Stimulated activated CD8-positive, alpha-beta memory T cell treated with anti-CD3 and anti-CD28 coated beads, Interleukin-4, amount 100 ng/mL, for 1 hour (primary cell): ENCODE measurements at places on chromosomes 16 and 17.
A peak's percentile ranks its signal among the peaks of the same experiment; 100 is the strongest.

GRCh38 chr16:83933885-83934683, 19.0 kb upstream of the OSGIN1 start:
- no peak for DNase-seq

GRCh38 chr16:27458987-27459688, 57.2 kb downstream of the IL21R start:
- no peak for DNase-seq

- no peak for DNase-seq
Measured at GRCh38 chr16:11384956-11385586, 39.8 kb downstream of the RMI2 start.

GRCh38 chr16:20410121-20410723, 888 bp downstream of the ACSM5 start:
- no peak for DNase-seq

- DNase-seq: no peak
Measured at GRCh38 chr16:23729503-23730424, 16.7 kb upstream of the ERN2 start.

DNA sequence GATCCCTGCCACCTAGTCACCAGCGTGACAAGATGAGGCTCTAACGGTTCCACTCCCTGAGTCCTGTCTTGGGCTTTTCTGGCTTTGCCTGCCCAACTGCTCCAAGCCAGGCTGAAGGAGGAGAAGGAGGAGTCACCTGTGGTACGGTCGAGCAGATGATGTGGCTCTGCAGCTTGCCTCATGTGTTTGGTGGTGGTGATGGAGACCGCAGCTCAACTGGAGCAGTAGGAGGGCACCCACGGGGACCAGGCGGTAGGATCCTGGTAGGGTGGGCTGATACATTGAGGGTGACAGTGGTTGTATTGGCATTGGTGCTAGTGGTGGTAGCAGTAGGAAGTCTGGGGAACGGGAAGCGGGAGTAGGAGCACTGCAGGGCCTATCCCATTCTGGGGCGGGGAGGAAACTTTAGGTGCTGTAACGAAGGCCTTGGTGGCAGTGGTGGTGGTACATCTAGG, 202.8 kb upstream of the WSB1 start:
- DNase-seq: no peak

GRCh38 chr17:43456661-43457361, 27.0 kb upstream of the DHX8 start:
- DNase-seq: no peak

DNA sequence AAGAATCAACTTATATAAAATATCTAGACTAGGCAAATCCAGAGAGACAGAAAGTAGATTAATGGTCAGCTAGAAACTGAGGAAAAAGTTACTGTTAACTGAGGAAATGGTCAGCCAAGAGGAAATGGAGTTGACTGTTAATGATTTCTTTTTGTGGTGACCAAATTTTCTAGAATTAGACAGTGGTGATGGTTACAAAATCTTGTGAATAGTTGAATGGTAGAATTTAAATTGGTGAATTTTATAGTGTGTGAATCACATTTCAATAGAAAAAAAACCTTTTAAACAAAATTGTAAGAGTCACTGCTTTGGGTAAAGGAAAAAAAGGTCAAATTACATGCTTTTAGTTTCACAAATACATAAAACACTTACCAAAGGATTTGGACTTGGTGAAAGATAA, 30.0 kb downstream of the APPBP2 start:
- DNase-seq: no peak

DNA sequence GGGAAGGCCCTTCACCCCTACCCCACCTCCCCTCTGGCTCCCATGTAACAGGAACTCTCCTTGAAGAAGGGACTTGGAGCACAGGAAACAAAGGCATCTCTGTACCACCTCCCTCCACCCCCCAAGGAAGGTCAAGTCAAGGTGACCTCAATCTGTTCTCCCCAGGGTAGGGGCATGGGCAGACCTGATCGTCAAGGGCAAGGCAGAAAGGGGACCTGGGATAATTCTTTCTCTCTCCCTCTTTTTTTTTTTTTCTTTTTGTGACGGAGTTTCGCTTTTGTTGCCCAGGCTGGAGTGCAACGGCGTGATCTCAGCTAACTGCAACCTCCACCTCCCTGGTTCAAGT, 4.3 kb upstream of the STAT5A start:
- no peak for DNase-seq

DNA sequence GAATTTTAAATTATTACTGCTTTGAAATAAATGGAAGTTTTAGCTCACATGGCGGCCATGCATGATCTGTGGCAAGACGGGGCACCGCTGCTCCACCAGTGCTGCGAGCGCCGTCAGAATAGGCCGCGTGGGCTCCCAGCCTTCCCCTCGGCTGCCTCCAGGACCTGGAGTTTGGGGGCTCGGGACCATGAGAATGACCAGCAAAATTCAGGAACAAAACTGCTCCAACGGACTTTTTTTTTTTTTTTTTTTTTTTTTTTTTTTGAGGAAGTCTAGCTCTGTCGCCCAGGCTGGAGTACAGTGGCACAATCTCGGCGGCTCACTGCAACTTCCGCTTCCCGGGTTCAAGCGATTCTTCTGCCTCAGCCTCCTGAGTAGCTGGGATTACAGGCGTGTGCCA, 38.3 kb upstream of the AKAP1 start:
- no peak for DNase-seq

- DNase-seq: no peak
Measured at GRCh38 chr17:52660692-52661091, 502.2 kb upstream of the CA10 start.

DNA sequence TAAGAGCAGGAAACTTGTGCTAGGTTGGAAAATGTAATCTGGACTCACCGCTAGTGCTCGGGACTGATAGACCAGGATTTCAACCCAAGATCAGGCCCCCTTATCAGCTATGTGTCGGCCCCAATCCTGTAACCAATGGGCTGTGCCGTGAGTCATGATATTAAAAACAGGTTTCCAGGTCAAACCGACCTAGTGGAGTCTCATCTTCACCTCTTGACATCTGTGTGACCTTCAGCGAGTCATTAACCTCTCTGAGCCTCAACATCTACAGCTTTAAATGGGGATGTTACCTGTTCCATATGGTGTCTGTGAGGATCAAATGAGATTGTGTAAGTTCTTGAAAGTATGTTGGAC, 512 bp downstream of the PMM2 start:
- DNase-seq: no peak

DNA sequence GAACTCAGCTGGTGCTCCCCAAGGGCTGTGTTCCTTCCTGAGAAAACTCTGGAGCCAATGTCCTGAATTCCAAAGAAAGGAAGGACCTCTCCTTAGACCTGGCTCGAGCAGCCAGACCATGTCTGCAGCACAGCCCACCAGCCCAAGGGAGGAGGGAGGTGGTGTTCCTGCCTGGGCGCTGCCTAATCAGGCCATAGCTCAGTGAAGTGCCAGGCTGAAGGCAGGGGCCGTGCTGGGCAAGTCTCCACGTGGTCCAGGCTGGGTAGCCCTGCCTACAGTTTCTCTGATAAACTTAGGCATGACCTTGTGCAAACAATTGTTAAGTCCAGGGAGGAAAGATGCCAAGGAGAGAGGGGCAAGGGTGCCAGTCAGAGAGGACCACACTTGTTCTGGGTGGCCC, 76.8 kb downstream of the MPRIP start:
- no peak for DNase-seq

GRCh38 chr16:68244903-68245853, at the start of gene PLA2G15:
Gene PLA2G15 (plus strand): TSS chr16:68245373. CDS start chr16:68245427, 54 bp downstream.
- DNase-seq: peak; percentile 94

DNA sequence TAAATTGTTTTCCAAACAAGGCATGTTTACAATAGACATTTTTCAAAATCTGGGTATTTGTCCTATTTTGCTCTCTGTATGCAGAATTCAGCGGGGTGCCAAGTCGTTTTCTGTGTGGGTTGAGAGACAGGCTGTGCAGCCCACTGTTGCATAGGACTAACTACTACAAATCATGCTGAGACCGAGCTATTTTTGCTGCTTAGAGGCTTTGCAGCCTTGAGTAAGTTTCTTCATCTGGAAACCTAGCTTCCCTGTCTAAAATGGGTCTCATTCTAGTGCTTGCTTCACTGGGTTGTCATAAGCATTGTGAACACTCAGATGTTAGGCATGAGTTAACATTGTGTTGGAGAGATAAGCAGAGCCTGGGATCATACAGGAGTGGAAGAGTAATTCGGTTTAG, 1.3 kb downstream of the PRPSAP2 start:
- no peak for DNase-seq

DNA sequence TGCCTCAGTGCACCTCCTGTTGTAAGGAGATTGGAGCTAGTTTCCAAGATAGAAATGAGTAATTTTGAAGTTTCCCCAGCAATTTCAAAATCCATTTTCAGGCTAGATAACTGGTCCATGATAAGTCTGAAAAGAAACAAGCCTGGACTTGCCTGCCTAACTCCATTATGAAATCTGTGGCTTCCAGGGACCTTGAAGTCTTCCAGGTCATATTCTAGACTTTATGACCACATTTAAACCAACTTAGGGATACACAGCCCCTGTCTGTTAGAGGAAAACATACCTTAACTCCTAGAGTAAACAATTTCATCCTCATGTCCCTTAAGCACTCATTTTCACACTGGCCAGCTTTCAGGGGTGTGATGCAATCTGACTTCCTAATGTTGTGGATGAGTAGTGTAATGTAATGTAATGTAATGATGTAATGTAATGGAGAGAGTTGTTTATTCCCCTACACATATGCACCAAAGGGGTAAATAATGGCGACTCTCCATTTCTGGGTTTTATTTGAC, 96.7 kb upstream of the FAM20A start:
- DNase-seq: no peak

DNA sequence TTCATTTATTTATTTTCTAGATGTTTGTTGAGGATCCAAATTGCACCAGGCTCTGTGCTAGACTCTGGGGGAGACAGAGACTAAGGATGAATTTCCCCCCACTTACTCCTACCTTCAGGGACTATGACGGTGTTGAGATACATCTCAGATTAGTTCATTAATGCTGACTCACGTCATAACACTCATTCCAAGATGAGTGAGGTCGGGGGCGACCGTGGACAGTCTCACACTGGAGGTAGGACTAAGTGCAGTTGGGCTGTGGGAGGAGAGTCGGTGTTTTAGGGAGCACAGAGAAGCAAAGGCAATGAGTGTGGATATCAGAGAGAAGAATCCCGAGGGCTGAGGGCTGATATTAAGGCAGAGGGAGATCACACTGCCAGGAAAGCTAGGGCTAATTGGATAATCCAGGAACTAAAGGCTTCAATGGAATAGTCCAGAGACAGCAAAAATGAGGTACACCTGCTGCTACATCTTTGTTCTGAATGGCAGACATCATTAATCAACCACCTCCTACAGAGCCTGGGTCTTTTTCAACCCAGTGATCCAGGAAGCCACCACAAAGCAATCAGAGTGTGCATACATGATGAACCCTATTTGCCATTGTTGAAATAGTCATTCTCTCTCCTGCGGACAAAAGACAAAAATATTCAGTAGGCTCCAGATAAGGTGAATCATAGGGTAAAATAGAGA, 38.6 kb upstream of the CACNG4 start:
- no peak for DNase-seq

DNA sequence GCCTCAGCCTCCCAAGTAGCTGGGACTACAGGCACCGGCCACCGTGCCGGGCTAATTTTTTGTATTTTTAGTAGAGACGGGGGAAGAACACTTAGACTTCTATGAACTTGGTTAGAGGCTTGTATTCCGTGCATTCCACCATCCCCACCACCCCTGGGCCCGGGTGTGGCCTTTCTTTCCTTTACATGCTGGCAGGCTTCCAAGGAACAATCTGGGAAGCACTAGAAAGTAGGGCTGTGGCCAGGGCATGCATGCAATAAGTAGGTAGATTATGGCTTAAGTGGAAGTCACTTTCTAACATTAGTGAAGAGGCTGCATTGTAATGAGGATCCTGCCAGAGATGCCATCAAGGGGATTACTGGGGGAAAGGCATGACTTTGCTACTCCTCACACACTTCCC, 171.6 kb downstream of the SHISA6 start:
- no peak for DNase-seq

GRCh38 chr17:10628756-10629155, 28.4 kb downstream of the MYH3 start:
- DNase-seq: no peak

- DNase-seq: no peak
Measured at GRCh38 chr16:82761858-82762257, 135.1 kb downstream of the CDH13 start.

GRCh38 chr17:27009087-27009486, 284.8 kb upstream of the WSB1 start:
- DNase-seq: no peak

DNA sequence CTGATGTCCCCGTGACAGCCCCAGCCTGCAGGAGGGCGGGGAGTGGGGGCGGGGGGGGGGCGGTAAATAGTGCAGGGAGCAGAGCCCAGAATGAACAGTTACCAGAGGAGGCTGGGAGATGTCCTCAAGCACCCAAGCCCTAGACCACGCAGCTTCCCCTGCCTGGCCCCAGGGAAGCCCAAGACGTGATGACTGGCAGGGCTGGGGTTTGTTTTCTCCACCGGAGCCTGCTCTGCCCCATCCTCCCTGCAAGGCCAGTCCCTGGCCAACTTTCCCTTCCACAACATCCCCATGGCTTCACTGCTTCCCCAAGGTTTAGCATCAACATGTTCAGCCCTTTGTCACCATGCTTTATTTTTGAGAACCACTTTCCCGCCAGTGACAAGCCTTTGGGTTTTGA, 1.4 kb upstream of the BEAN1 start:
- DNase-seq: no peak

- no peak for DNase-seq
Measured at GRCh38 chr16:66387817-66388332, 21.4 kb downstream of the CDH5 start.

GRCh38 chr16:89094252-89094879, 714 bp downstream of the ACSF3 start:
- no peak for DNase-seq

GRCh38 chr17:59423903-59424302, 92.4 kb downstream of the YPEL2 start:
- DNase-seq: no peak

GRCh38 chr16:85898521-85899442, at the start of gene IRF8:
Gene IRF8 (plus strand): TSS chr16:85899162. CDS start chr16:85903016, 3,854 bp downstream.
- peak; percentile 34 for DNase-seq
